ENCODE measurements at places on chromosomes 7 and 10. TPM values are rescaled to one million over a fixed set of nuclear protein-coding genes. Genes with fewer than 3 reads are reported as not detected.

GRCh38 chr7:112076324-112076723 lies 129.9 kb downstream of the DOCK4 start:
- no peak for ATAC-seq

DNA sequence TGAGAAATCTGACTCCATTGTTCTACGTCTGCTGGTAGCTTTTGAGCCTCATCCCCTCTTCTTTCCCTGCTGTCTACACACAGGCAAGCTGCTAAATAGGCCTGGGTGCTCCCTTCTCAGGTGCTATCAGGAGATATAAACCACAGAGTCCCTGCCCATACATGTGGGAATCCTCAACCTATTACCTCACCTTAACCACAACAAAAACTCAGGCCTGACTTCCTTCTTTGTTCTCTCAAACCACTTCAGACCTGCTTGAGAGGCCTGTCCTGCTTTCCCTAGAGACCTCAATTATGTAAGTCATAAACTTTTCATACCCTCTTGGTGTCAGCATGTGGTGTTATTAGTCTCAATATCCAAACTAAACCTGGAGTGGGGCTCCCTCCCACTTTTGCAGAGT lies 75.0 kb upstream of the MAGI2 start:
- no peak for ATAC-seq

DNA sequence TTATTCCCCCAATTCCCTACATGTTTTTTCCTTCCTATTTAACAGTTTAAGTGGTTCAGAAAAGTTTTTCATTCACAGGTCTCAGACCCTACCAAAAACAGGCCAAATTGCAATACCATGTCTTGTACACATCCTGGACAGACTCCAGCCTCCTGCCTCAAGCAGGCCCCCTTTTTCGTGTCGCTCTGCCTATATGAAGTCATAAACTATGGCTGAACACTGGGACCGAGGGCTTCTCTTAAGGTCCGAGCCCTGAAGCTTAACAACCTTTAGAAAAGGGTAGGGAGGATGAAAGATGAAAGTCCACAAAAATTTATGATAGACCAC lies 1.4 kb downstream of the FBXW4 start:
- ATAC-seq: peak; percentile 55

DNA sequence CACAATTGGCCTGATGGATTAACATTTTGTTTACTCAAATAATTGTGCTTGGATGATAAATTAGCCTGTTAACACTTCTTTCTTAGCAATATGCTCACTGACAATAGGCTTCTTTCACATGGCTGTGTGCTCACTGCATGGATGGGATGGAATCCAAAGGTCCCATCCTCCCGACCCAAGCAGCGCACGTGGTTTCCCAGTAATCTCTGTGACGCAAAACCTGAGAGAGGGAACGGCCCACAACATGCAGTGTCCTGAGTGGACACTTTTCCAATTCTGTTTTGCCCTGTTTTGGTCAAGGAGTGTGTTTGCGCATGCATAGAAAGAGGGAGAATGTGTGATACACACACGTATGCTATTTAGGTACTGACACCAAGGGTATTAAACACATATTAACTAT lies 42.1 kb upstream of the RASGEF1A start:
- ATAC-seq: no peak

- ATAC-seq: no peak
Measured at GRCh38 chr10:10613656-10614244, 403.9 kb upstream of the CELF2 start.

The LRRD1 gene
- total RNA-seq: 0.19 TPM

The PTPN20 gene
- total RNA-seq: 0.85 TPM

DNA sequence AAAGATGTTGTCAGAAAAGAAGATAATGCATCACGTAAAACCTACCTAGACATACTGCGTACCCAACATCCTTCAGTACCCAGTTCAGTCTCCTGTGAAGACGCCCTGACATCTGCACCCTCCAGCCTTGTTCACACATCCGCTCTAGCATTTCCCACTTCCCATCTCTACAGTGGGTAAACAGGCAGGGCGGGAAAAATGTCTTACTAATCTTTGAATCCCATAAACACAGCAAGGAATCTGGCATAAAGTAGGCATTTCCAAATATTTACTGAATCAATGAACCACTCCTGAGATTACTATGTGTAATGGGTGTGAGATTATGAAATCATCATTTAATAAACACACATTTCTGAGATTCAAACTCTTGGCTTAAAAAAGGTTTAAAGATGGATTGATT lies 132.8 kb downstream of the GLI3 start:
- no peak for ATAC-seq

The BET1 gene
- total RNA-seq: 22.6 TPM

The NCF1 gene
- total RNA-seq: 0.24 TPM

GRCh38 chr10:96337106-96337505 lies 21.7 kb downstream of the OPALIN start:
- no peak for ATAC-seq

- no peak for ATAC-seq
Measured at GRCh38 chr10:132344386-132344785, 12.4 kb downstream of the LRRC27 start.

The CARD11 gene
- total RNA-seq: 98.7 TPM

GRCh38 chr7:158529181-158530096 lies 58.2 kb downstream of the PTPRN2 start:
- no peak for ATAC-seq

GRCh38 chr10:90350122-90350521 lies 507.7 kb downstream of the HTR7 start:
- no peak for ATAC-seq

DNA sequence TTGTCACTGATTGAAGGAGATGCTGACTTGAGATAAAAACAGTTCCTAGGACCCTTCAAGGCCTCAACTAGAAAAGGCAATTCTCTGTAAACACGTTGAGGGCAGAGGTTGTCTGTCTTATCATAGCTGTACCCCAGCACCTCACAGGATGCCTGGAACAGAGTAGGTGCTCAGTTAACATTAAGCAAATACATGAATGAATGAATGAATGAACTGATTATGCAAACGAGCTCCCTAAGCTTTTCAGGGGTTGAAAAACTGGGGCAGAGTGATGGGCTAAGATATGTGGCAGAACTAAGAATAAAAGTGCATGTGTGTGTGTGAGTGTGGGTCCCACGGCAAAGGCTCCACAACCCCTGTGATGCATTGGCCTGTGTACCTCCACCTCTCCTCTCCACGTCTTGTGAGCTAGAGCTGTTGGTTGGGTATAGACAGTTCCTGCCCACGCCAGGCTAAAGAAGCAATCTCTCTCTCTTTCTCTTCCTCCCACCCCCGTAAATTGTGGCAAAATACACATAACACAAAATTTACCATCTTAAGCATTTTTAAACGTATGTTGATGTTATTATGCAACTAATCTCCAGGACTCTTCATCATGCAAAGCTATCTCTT lies 20.9 kb upstream of the SMC3 start:
- no peak for ATAC-seq

The MSRB2 gene
- 14.2 TPM for total RNA-seq

- ATAC-seq: no peak
Measured at GRCh38 chr7:95730493-95731280, 41.7 kb upstream of the DYNC1I1 start.

The ANKRD61 gene
- not detected for total RNA-seq

The CCDC71L gene
- 19.4 TPM for total RNA-seq

GRCh38 chr10:85611746-85612377 lies 754.7 kb downstream of the GRID1 start:
- ATAC-seq: peak; percentile 8

GRCh38 chr7:47588704-47589225 lies 6.9 kb upstream of the TNS3 start:
- no peak for ATAC-seq

DNA sequence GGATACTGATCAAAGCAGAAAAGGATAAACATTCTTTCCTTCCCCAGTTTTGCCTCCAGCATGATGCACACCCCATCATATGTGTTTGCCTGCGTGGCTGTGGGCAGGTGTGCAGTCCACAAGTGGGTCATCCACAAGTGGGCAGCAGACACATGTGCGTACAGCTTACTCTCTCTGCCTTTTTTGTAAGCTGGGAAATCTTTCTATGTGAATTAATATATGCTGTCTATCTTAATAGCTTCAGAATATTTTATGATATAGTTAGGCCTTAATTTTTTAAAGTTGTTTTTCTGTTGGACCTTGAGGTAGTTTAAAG lies 80.1 kb downstream of the INPP5A start:
- ATAC-seq: no peak
